ENCODE measurements at places on chromosomes 7 and 10.

GRCh38 chr10:59342723-59343122 is 19.6 kb downstream of the FAM13C start:
- no peak for DNase-seq

- DNase-seq = peak; percentile 11
Observed at GRCh38 chr7:111137296-111138192, 46.6 kb downstream of the LRRN3 start.

GRCh38 chr10:96456296-96456840 is 57.4 kb downstream of the TLL2 start:
- no peak for DNase-seq

- no peak for DNase-seq
Observed at GRCh38 chr10:70404787-70405036, 767 bp downstream of the EIF4EBP2 start.

- no peak for DNase-seq
Observed at GRCh38 chr10:110893559-110894179, 21.9 kb downstream of the PDCD4 start.

DNA sequence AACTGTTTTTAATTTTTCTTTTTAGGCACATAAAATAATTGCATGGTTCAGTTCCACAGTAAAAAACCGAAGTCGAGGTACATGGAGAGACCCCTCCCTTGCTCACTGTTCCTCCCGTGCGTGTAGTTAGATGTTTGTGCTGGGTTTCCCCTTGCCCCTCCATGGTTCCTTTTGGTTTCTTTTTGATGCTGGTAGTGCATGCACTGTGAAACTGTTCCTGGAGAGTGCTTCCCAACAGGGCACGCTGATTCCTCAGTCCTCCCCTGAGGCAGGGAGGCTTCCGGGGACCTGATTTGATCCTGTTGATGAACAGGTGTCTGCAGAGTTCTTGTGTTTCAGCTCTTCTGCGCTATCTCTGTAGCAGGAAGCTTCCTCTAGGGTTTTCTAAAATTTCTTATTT is 69.5 kb downstream of the ADCY1 start:
- no peak for DNase-seq

- no peak for DNase-seq
Observed at GRCh38 chr10:48549236-48549635, 55.6 kb downstream of the ARHGAP22 start.

- no peak for DNase-seq
Observed at GRCh38 chr10:10332786-10333185, 684.9 kb upstream of the CELF2 start.

All from stimulated activated CD4-positive, alpha-beta T cell treated with anti-CD3 and anti-CD28 coated beads, Interleukin-12 subunit alpha, Interleukin-12 subunit beta, amount 100 ng/mL, for 4 hours (primary cell).